Stimulated activated CD8-positive, alpha-beta memory T cell treated with anti-CD3 and anti-CD28 coated beads, Interleukin-15, amount 100 ng/mL, for 48 hours (primary cell): ENCODE measurements at places on chromosomes 2 and 18.
A peak's percentile ranks its signal among the peaks of the same experiment; 100 is the strongest.

DNA sequence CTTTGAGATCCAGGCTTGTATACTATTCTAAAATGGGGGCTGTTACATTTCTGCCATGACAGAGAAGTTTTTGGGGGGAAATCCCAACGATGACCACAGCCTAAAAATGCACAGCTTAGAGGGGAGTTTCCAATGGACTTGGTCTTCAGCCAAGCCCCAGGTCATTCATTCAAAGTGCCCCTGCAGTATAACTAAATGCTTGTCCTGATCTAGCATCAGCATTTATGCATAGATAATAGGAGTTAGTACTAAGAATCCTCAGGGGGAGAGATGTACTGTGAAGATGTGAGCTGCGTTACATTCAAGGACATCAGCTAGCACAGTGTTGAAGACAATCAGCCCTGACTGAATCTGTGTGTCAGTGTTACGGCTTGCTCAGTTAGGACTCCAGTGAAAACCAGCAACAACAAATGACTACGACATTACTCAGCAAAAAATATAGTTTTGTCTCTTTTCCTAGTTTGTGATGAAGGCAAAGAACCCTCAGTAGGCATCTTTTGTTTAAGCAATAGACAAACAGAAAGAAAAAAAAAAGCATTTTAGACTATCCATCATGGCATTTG, 160.9 kb downstream of the ZEB2 start:
- peak; percentile 17 for DNase-seq

GRCh38 chr18:79393181-79393634, 2.5 kb upstream of the NFATC1 start:
- no peak for DNase-seq

DNA sequence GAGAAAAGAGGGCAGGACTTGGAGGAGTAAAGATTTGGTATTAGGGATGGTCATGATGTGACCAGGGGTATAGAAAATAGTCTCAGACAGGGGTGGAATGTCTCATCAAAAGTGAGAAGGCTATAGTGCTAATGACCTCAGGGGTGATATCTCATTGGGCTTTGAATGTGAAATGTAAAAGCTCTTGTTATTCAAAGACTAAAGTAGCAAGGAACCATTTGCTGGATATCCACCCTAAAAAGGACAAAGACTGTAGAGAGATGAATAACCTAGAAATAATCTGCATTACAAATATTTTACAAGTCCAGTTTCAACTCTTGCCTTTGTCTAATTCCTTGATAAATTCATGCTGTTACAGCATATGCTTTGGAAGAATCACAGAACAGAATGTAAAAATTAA, 224.4 kb downstream of the ICOS start:
- DNase-seq, result no peak

GRCh38 chr2:239956818-239957261, 68.3 kb downstream of the NDUFA10 start:
- no peak for DNase-seq

GRCh38 chr18:13849791-13850190, 25.8 kb downstream of the MC5R start:
- no peak for DNase-seq

DNA sequence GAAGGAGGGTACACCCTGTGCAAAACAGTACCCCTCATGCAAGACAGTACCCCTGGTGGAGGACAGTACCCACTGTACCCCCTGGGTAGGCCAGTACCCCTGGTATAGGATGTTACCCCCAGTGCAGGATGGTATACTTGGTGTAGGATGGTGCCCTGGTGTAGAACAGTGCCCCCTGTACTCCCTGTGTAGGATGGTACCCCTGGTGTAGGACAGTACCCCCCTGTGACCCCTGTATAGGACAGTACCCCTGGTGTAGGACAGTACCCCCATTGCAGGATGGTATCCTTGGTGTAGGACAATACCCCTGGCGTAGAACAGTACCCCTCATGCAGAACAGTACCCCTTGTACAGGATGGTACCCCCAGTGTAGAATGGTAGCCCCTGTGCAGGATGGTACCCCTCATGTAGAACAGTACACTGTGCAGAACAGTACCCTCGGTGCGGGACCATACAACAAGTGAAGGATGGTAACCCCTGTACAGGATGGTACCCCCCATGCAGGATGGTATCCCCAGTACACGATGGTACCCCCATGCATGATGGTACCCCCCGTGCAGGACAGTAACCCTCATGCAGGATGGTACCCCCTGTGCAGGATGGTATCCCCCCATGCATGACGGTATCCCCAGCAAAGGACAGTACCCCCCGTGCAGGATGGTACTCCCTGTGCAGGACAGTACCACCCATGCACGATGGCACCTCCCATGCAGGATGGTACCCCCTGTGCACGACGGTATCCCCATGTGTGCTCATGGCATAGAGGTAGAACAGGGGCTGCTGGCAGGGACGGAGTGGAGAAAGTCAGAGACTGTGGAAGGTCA, 248.0 kb downstream of the DCDC2C start:
- no peak for DNase-seq

GRCh38 chr2:202148515-202149154, 75.6 kb downstream of the KIAA2012 start:
- DNase-seq, result no peak

- DNase-seq, result no peak
These were observed 197.3 kb downstream of the EIPR1 start for GRCh38 chr2:3180082-3180908.

GRCh38 chr2:20539776-20540586, 93.1 kb downstream of the RHOB start:
- no peak for DNase-seq

- DNase-seq, result no peak
These were observed 396.8 kb upstream of the ID2 start for GRCh38 chr2:8285081-8285480.

GRCh38 chr2:47272031-47272864, 117.1 kb upstream of the STPG4 start:
- peak; percentile 21 for DNase-seq

- no peak for DNase-seq
These were observed 30.9 kb upstream of the EFEMP1 start for GRCh38 chr2:55954306-55955035.

GRCh38 chr2:81513328-81513727, 1208.8 kb upstream of the LRRTM1 start:
- no peak for DNase-seq

DNA sequence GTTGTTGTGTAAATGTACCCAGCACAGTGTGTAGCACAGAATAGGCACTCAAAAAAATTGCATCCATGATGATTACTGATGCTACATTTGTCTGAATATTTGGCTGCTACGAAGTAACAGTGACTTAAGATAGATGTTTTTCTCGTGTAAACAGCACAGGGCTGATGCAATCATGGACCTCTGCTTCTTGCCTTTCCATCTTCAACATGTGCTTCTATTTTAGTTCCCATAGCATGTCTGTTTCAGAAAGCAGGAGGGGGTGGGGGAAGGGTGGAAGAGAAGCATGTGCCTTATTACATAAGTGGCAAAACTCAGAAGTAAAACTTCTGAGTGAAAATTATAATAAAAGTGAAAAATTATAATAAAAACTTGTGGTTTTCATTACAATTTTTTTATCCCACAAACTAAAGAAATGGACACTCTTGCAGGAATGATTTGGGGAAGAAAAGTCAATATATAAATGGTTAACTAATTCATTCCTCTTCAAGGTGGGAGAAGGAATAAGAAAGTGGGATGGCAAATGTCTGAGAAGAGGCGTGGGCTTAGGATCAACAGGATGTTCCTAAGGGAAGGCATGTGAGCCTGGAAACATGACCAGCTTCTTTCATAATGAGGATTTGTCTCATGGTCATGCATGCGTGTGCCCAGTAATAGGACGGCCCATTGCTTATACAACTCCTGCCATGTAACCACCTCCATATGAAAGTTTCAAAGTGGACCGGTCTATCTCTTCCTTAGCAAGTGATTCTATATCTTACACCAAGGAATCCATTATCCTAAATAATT, 27.2 kb downstream of the CCBE1 start:
- DNase-seq, result no peak
